ENCODE measurements at places on chromosomes 1 and 21. TPM values are rescaled to one million over a fixed set of nuclear protein-coding genes. Genes with fewer than 3 reads are reported as not detected.

The SH3D21 gene
- 3.2 TPM for total RNA-seq

GRCh38 chr1:27345272-27345671 lies 3.5 kb downstream of the SYTL1 start:
- DNase-seq = no peak

DNA sequence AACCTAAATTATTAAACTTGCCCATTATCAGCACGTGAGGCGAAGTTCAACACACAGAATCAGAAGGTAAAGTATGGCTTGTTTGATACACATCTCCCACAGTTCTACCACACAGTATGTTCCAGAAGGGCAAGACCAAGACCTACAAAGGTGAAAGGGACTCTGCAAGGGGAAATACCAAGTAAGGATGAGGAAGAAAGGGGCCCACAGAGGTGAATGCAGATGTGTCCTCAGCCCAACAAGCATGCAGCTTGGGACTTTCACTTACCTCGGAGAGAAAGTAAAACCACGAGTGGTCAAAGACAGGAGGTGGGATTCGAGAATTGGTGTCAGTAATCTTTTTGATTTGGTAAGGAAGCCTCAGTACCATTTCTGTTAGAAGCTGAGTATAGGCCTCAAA lies 85.8 kb downstream of the UBR4 start:
- no peak for DNase-seq

DNA sequence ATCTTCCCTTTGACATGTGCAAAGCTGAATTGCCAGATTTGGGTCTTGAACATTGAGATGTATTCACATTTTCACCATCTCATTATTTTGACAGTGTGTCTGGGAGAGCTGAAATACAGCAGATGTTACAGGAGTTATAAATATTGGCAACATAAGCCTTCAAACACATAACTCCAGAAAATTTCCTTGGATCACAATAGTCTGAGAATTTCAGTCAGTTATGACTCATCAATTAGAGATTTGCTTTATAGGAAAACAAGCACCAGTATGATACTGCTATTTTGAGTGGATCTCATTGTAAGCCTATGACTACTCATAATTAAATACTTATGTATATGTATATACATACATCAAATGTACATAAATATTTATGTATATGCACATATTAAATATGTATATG lies 1171.8 kb downstream of the AMY1C start:
- no peak for DNase-seq

- DNase-seq = no peak
Observed at GRCh38 chr21:28179136-28179535, 813.5 kb downstream of the LTN1 start.

GRCh38 chr1:153527683-153528040 lies 8.1 kb downstream of the S100A6 start:
- DNase-seq = no peak

GRCh38 chr1:179217943-179218507 lies 11.5 kb downstream of the ABL2 start:
- DNase-seq = no peak

- DNase-seq = no peak
Observed at GRCh38 chr1:234710936-234711724, 101.2 kb upstream of the IRF2BP2 start.

All from HFFc6 (cell line).